ENCODE measurements at places on chromosomes 7 and 10.

- DNase-seq, result no peak
These were observed 145.5 kb upstream of the CELF2 start for GRCh38 chr10:10872035-10872673.

DNA sequence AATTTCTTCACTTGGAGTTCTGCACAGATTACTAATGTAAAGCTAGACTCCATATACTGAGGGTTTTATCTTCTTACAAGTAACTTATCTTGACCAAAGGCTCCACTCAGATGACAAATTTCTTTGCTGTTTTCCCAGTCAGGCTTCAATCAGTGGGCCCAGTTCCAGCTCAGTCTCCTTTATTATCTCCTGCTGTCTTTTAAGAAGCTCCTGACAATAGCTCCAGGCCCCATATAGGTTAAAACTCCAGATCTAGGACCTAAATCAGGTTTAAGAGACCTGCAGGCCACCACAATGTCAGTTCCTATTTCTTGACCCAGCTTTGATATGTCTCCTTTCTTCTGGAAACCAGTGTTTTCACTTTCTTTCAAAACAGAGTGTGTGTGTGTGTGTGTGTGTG, 165.2 kb downstream of the RELN start:
- DNase-seq, result no peak

DNA sequence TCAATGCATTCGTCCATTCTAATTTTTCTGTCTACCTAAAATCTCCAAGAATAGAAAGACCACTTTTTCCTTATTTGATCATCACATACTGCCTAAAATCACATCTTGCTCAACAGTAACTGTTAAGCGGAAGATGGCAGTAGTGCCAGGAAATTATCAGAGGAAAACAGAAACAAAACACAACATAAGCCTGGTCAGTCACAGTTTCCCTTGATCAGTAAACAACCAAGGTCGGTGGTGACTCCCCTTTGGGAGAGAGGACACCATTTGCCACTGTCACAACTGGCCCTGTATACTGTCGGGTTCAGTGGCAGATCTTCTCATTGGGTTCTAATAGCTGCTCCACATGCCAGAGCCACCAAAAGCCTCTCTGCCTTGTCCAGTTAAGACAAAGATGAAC, 106.6 kb downstream of the PLXNA4 start:
- no peak for DNase-seq

- no peak for DNase-seq
These were observed 96.3 kb downstream of the CPED1 start for GRCh38 chr7:121084748-121085336.

GRCh38 chr10:58268454-58268945, 462 bp upstream of the CISD1 start:
- no peak for DNase-seq

DNA sequence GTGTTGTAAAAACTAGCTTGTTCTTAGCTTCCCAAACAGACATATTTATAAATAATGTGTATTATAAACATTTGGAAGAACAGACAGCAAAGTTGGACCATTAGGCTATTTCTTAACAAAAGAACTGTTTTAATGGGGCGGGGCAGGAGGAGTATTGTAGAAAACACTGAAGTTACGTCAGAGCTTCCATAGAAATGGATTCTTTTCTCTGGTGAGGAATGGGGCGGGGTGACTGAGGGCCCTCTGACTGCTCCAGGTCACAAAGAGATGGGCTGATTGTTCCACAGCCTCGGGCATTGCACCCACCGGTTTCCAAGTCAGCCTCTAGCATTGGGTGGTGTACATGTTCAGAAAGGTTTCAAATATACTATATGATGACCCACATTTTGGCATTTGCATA, 36.8 kb upstream of the ADAM12 start:
- no peak for DNase-seq

DNA sequence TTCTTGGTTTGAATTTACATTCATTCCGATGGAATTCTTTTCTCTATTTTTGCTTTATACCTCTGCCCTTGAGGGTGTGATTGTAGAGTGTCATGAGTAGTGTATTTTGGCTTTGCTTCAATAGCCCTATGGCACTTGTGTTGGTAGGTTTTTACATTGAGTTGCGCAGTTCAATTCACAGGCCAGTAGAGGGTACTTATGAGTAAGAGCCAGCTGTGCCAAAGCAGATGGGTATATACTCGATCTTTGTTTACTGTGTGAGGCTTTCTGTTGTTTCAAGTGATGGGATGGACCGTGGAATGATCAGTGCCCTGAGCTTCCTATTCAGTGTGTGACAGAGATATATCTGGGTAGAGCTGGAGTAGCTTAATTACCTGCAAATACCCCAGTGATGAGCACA, 4.3 kb upstream of the AKR1C3 start:
- no peak for DNase-seq

- DNase-seq, result no peak
These were observed 47.0 kb upstream of the LAMB1 start for GRCh38 chr7:108049962-108050361.

DNA sequence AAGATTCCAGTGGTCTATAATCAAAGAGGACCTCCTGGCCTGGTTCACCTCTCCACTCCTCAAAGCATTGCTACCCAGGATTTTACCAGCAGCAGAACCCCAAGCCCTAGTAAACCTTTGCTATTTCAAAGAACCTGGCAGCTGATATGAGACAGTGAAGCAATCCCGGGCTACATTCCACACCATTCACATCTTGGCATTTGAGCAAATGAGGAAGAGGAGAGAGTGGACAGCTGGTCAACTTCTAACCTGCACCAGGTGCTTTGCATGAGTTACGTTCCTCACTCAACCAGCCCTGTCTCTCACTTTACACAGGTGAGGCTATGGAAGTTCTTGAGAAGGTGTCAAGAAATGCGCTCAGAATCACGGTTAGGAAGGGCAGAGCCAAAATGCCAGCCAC, 1.1 kb downstream of the CCDC3 start:
- no peak for DNase-seq

DNA sequence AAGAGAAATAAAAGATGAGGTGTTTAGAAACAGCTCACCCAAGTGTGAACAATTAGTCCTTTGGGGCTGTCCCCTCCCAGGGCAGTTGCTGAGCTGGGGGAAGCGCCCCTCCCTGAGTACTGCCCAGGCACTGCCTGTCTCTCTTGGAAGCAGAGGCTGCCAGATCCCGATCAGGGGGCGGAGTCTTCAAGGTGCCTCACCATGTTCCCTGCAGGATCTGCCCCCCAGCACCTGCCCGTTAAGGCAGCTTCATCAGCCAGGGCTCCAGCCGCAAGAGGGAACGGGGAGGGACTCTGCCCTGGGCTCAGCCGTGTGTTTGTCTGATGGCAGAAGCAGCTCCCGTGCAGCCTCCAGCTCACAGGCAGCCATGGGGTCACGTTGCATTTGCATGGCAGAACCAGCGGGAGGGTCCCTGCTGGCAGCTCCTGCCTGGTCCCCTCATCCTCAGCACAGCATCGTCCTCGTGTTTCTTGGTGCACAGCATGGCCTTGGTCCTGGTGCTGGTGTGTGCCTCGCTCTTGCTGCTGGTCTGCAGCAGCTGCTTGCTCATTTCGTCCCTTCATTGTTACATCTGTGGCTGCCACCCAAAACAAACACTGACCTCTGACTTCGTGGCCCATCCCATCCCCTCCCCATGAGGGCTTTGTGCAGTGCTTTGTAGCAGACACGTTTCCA, 10.7 kb upstream of the DPYSL4 start:
- DNase-seq, result no peak

DNA sequence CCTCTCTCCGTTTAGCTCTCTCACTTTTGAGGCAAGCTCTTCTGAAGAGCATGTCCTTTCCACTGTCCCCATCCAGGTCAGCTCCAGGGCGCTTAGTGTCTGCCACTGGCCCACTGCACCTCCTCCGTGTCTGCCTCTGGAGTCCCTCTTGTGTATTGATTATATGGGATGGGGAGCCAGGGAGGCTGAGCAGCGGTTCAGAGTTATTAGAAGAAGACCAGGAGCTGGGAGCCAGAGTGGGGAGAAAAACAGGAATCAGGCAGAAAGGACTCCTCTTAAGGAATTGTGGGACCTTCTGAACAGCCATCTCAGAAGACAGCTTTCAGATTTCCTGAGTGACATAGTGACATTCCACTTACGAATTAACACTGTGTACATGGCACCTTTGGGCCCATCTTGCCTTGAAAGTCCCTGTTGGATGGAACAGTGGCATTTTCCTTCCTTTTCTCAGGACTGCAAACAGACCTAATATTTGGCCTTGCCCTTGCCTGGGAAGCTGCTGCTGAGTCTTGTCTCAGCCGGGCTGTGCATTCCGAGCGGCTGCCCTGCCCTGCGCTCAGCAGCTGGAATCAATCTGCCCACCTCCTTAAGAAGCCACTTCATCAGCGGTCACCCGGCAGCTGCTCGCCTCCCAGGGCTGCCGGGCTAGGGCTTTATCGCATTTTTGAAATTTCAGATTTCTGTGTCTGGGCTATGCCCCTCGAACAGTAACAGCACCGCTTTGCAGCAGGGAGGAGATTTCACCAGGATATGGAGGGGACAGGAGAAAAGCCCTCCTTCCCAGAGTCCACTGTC, 81.1 kb upstream of the PRKG1 start:
- DNase-seq, result no peak

- DNase-seq, result no peak
These were observed 96.9 kb upstream of the PPP2R2D start for GRCh38 chr10:131803860-131804425.

GRCh38 chr10:125002047-125002422, 60.1 kb downstream of the ZRANB1 start:
- DNase-seq, result no peak

DNA sequence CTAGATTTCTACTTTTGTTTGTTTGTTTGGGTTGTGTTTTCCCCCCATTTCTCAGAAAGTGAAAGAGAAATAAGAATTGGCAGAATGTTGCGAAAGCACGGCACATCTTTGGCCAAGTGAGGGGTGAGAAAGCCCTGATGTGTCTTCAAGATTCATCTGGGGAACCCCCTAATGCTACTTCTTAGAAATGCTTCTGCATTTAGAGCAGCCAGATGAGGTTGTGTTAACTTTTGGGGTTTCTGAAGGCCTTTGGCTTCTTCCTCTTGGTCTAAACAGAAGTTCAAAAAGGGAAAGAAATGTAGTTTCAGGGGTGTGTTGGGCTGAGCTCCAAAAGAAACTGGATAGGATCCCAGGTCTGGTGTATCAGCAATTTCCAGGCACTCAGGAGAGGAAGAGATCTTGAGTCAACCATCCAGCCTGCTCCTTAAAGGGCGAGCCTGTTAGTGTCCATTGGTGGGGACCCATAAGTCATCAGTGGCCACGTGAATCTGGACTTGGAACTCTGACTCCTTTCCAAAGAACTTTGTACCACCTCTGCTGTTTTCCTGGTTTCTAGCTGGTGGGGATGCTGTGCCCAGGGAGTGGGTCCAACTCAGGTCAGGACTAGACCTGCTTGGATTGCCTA, 6.5 kb downstream of the DUSP5 start:
- no peak for DNase-seq

- no peak for DNase-seq
These were observed 108.5 kb downstream of the FAM107B start for GRCh38 chr10:14665865-14666857.

DNA sequence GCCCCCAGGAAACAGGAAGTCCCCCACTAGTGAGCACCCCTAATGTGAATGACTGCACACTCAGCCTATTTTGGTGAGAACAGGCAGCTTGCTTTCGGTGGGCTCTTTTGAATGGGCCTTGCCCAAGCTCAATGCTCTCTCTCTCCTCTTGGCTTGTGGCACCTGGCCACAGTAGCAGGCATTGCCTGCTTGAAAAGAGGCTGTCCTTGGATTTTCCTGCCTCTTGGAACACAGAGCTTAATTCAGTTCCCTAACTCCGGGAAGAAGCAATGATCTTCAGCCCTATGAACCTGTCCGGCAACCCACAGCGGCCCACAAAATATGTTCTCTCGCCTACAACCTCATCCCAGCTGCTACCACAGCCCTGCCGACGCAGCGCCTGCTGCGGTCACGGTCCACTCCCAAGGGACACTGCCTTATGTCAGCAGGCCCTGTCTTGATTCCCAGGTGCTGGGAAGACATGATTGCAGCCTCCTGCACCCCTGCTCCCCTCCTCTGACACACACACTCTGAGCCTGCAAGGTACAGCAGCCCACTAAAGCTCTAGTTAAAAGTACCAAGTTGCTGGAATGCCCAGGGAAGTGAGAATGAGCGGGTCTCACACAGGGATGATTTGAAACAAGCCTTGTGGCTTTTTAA, 715.5 kb upstream of the GALNT17 start:
- no peak for DNase-seq

- DNase-seq, result no peak
These were observed 63.1 kb downstream of the TFAM start for GRCh38 chr10:58448121-58448935.

- no peak for DNase-seq
These were observed 58.1 kb upstream of the MXI1 start for GRCh38 chr10:110149259-110149658.

DNA sequence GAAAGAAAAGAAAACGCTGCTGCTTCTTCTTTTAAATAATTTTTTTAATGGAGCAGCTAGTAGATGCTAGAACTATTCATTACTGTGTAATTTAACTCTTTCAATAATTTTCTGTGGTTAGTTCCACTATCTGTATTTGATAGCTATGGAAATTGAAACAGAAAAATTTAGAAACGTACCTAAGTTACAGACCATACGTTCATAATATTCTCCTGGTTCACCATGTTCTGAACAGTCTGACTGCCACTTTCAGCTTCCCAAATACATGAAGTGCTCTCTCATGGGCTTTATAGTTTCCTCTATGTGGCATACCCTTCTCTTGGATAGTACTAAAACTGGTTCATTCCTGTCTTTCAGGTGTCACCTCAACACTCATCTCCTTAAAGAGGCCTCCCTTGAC, 508.0 kb downstream of the MDFIC start:
- DNase-seq, result no peak

DNA sequence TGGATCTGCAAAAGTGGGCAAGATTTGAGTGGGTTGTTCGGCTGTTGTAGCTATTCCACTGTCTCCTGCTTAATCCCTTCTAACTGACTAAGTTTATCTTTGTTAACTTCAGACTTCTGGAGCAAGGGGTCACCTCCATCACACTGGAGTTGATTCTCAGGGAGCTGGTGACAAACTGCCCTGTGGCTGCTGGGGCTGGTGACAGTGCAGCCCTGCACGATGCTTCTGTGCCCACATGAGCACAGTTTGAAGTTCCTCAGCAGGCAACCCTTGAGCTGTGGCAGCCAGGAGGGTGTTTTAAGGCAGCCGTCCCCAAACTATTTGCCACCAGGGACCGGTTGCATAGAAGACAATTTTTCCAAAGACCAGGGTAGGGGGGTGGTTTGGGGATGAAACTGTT, 40.5 kb downstream of the ADRB1 start:
- DNase-seq, result no peak

All from NCI-H1436 treated with DMSO at 0.1 percent for 48 hours (cell line).